ENCODE measurements at places on chromosomes 2 and 18.
A peak's percentile ranks its signal among the peaks of the same experiment; 100 is the strongest.

DNA sequence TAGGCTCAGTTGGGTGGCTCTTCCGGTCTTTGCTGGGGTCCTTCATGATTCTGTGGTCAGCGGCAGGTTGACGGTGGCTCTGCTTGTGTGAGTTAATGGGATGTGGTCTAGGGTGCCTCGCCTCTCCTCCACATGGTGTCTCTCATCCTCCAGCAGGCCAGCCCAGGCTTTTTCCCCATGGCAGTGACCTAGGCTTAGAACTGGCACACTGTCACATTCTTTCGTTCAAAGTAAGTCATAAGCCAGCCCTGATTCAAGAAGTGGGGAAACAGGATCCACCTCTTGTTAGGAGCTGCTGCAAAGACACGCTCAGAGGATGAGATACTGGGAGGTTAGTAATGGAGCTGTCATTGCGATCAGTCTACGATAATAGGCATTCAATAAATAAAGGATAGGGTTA, 46.0 kb upstream of the CTIF start:
- DNase-seq: no peak

DNA sequence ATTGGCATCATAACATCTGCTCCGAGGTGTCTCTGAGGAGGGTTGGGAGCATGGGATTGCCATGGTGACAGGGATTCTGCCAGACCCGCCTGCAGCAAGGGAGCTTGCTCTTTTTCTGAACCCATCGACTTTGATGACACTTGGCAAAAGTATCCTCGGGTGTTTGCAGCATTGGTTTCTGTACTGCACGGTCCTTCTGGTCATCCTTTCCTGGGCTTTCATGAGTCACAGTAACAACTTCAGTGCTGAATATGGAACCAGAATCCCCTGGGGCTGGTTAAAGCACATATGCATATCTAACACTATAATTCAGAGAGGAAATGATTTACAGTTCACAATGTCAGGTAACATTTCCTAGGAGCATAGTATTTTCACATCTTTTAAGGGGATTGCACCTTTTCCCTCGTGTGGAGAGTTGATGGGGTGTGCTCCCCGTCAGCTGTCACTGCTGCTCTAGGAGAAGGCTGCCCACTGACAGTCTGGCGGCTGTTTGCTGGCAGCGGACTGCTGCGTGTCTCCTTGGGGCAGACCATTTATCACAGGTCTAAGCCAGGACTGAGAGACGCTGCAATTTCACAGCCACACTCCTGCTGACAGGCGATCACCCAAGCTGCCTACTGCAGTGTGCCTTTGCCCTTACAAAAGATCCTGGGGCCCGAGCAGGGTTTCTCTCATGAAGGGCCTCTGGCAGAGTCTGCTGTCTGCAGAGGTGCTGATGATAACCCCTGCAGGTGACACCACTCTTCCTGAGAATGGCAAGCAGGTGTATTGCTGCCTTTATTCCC, 425.3 kb downstream of the THSD7B start:
- no peak for DNase-seq

- DNase-seq: no peak
These were observed 71.8 kb downstream of the HAUS1 start for GRCh38 chr18:46176001-46176400.

- no peak for DNase-seq
These were observed 40.3 kb downstream of the RRM2 start for GRCh38 chr2:10162586-10163497.

GRCh38 chr18:45328296-45328695, 287.0 kb upstream of the SLC14A2 start:
- no peak for DNase-seq

- DNase-seq: no peak
These were observed 54.6 kb downstream of the LAMA3 start for GRCh38 chr18:23743733-23744333.

GRCh38 chr18:12968619-12969018, 20.8 kb downstream of the SEH1L start:
- no peak for DNase-seq

DNA sequence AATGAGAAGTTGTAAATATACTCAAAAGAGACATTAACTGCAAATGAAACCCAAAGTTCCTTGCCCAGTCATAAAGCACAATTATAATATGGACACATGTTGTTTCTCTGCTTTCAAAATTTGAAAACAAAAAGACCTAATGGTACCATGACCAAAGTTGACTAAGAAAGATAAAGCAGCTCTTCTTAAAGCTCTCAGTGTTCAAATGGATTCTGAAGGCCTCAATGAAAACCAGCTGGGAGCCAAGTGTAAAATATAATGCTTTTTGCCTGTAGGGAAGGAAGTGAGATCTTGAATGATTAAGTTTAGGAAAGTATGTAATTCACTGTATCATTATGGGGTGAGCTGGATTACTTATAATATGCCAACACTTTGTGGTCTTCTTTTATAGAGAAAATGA, 178.6 kb downstream of the SATB2 start:
- DNase-seq: no peak

- no peak for DNase-seq
These were observed 200.3 kb downstream of the DPP4 start for GRCh38 chr2:161873707-161874106.

- DNase-seq: no peak
These were observed 39.2 kb upstream of the KCNJ13 start for GRCh38 chr2:232815569-232815968.

DNA sequence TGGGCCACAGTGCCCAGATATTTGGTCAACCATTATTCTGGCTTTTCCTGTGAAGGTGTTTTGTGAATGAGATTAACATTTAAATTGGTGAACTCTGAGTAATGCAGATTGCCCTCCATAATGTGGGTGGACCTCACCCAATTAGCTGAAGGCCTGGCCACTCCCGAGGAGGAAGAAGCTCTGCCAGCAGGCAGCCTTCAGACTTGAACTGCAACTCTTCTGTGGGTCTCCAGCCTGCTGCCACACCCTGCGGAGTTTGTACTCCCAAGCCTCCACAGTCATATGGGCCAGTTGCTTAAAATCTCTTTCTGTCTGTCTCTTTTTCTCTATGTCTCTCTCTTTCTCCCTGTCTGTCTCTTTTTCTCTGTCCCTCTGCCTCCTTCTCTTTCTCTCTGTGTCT, 262.7 kb downstream of the MYCN start:
- DNase-seq: no peak

- DNase-seq: no peak
These were observed 32.3 kb upstream of the MPP4 start for GRCh38 chr2:201730651-201731285.

DNA sequence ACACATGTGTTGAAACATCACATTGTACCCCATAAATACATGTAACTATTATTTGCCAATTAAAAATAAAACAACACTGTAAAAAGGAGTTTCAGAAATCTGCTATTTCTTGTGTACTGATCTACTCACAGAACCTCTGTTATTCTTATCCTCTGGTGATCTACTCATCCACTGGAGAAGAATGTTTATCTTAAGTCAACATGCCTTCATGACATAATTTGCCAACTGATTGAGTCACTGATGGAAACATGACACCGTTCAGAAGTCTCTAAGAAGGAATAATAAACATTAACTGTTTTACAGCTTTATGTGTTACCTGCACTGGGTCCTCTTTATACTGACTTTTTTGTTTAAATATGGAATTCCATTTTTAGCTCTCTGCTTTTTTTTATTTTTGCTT, 555.2 kb downstream of the DCDC2C start:
- no peak for DNase-seq

DNA sequence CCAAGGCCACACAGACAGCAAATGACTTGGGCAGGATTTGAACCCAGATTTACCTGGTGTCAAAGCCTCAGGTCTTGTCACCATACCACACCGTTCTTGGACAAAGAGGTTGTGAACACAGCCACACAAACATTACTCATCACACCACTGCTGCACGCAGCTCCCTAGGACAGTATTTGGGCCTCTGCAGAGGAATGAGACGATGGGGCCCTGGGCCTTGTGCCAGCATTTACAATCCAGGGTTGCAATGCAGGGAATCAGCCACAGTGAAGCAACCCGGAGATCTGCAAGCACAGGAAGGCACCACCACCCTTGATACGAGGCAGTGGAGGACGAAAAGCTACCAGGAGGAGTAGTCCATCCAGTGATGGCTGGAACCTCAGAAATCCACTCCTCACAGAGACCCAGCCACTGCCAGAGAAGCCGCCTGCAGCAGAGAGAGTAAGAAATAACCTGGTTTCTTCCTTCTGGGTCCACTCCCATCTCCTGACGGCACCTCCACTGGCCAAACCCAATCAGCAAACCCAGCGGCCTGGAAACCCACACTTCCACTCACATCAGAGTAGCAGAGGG, 3.7 kb upstream of the MTCL1 start:
- DNase-seq: peak; percentile 78

GRCh38 chr2:31426096-31426495, 11.6 kb upstream of the XDH start:
- no peak for DNase-seq

DNA sequence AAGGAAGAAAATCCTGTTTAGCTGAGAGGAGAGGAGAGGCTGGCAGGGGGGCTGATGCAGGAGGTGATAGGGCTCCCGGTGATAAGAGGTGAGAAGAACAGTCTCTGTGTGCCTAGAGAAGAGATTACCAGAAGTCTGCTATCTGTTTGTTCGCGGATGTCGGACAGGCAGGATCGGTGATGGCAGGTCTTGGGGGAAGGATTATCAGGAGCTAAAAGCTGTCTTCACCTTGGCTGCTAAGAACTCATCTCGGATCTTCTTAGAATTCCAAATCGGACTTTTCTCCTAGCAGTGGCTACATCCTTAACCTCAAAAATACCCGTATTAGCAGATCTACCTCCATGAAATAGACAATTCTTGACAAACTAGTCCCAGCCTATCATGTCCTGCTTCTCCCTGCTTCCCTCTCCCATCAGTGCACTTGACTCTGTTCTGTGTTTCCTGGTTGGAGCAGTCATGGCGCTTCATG, 282.1 kb upstream of the TRIB2 start:
- DNase-seq: no peak

- DNase-seq: no peak
These were observed 17.2 kb downstream of the TNP1 start for GRCh38 chr2:216842636-216843035.

DNA sequence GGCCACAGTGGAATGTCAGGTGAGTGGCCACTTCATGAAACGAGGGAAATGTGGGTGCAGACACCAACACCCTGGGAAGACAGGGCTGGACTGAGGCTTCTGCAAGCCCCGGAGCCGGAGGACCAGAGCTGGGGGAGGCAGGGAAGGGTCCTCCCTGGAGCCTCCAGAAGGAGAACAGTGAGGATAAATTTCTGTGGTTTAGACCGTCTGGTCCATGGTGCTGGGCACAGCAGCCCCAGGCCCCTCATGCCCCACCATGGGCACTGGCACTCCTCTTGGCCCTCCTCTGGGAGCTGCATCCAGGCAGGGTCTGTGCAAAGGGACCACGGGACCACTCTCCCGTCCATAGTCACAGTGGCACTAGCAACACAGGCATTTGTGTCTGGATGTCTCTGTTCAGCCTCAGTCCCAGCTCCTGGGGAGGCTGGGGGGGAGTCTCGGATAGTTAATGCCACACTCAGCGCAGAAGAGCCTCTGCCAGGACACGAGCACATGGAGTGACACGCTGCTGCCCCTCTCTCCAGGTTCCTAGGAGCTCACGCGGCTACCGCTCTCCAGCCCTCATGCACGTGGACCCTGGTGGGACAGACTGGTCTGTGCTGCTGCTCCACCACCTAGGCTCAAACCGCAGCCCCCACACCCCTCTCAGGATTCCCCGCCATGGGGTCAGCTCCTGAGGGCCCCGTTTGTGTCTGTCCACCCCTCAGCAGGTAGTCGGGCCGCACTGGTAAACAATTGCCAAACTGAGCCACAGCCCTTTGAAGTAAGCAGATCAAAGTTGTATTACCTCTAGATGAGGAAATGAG, 305.9 kb upstream of the SALL3 start:
- DNase-seq: no peak

- peak; percentile 97 for DNase-seq
These were observed 5.8 kb downstream of the PRLH start for GRCh38 chr2:237572021-237572741.

GRCh38 chr2:20230114-20230425, 5.1 kb upstream of the SDC1 start:
- DNase-seq: no peak

DNA sequence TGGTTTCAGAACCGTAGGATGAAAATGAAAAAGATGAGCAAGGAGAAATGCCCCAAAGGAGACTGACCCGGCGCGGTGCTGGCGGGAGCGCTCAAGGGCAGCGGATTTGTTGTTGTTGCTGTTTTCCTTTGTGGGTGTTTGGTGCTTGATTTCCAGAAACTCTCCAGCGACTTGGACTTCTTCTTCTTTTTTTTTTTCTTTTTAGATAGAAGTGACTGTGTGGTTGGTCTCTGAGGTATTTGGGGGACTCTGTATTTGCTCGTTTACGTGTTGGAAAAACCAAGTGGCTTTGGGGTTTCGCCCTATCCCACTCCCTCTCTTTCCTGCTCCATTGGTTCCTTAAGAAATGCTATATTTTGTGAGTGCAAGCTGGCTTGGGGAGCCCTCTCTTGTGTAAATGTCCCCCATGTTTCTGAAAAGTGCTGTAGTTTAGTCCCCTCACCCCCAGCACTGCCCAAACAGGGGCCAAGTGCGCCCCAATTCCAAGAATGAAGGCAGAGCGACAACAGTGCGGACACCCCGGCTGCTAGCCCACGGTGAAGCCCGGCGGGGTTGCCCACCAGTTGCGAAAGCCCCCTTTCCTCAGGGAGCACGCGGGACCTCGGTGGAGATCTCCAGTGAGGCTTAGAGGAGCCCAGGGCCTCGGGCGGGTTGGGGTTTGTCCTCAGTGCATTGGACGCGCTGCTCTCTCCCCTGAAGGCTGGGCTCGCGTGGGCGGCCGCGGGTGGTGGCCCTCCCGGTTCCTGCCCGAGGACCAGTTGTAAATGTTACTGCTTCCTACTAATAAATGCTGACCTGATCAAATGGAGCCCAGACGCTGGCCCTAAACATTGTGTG, 1.8 kb downstream of the HOXD9 start:
- DNase-seq: no peak

- DNase-seq: no peak
These were observed 405.3 kb downstream of the LPIN1 start for GRCh38 chr2:12151716-12152115.

DNA sequence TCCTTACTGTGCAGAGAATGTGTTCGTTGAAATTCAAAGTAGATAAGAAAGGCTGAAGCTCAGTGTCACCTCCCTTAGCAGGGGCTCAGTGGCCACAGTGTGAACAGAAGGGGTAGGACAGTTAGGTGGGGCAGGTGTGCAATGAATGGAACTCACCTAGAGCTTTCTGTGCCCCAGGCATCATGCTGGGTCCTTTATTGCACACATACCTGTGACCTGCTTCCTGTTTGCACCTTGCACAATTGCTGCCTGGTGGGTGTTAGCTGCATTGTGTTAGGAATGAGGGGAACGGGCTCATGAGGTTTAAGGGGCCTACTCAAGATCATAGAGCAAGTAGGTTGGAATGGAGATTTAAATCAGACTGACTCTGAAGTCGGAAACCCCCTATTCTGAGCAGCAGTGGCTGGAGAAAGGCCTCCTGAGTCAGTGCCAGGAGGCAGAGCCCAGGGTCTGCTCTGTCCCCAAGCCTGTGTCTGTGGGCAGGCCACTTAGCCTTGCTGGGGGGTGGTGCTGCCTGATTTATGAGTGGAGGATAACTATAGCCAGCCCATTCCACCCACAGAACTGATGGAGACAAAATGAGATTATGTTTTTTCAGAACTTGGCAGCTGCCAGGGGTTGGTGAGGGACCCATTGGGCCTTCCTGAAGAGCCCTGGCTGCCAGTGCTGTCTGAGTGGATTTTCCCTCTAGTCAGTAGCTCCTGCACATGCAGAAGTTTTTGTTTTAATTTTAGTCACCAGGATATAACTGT, 76.2 kb downstream of the NPAS2 start:
- no peak for DNase-seq
